Tibial nerve (tissue), 4 donors: ENCODE measurements at places on chromosomes 12 and 14.

DNA sequence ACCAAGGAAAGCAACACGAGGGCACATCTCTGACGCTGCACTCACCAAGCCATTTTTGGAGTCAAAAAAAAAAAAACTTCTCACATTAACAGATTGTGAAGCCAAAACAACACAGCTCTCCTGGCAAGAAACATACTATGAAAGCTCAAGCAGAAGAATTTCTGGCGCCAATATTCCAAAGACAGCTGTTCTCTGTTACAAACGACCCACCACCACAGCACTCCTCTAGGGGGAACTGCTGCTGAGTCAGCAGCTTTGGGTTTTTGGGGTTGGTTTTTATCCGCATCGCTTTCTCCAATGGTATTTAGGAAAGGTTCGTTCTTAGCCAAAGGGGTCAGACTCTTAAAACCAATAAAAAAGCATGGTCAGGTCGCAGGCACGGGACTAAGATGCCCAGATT lies 379.4 kb downstream of the RPS29 start:
- no peak for DNase-seq

DNA sequence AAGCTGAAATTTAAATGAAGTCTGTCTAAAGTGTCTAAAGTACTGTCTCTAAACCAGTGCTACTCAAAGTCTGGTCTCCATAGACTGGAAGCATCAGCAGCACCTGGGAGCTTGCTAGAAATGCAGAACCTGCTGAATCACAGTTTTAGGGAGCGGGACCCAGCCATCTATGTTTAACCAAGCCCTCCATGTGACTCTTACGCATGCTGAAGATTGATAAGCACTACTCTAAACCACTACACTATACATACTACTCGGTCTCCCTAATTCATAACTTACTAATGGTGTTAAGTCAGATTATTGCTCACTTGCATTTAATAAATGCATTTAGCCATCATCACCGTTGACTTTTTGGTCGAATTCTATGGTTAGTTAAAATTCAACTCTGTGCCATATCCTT lies 88.8 kb downstream of the SLC25A21 start:
- no peak for DNase-seq

GRCh38 chr12:124720681-124721500 lies 142.8 kb downstream of the SCARB1 start:
- DNase-seq = no peak

DNA sequence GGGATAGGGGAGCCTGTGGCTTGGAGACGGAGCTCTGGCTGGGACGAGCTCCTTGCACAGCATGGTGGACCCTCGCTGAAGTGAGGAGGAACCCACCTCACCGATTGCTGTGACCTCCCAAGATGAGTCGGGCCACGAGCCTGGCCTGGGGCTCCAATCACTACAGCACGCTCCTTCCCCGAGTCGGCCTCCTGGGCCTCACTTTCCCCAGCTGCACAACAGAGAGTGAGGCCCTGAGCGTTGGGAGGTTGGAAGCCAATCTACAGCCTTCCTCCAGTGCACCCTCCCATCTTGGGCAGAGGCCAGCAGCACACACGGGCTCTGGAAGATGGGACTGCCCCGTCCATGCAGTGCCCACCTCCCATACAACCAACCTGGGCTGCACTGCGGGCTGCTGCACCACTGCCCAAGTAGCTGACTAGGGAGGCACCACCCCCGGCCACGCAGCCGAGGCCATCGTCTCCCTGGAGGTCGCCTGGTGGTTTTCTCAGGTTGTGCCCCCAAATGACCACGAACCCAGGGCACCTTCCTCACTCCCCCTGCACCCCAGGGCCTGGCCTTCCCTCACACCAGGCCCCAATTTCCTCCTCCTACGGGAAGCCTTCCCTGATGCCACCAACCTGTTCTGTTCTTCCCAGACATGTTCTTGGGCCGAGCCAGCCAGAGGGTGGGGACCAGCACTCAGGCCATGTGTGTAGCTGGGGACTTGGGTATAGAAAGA lies 152.3 kb upstream of the C14orf180 start:
- no peak for DNase-seq

GRCh38 chr14:23119363-23120327 lies 590 bp upstream of the CEBPE start:
- DNase-seq = no peak

DNA sequence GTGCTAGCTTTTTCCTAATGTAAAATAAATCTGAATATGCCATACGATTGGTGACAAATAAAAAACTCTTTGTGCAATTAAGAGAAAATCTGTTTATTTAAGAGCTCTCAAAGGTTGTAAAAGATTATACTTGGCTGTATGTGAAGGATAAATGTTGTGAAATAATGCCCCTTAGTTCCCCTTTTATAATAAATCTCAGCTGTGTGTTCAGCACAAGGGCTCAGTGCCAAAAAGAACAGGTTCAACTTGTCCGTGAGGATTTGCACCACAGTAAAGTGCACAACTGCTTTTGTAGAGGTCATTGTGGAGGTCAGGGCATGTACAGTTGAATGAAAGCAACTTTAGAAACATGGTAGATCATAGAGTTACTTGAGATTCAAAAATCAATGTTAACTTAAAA lies 118.6 kb downstream of the TRMT5 start:
- peak; percentile 68 for DNase-seq

- DNase-seq = no peak
Measured at GRCh38 chr14:57060276-57060955, 208.3 kb downstream of the EXOC5 start.

DNA sequence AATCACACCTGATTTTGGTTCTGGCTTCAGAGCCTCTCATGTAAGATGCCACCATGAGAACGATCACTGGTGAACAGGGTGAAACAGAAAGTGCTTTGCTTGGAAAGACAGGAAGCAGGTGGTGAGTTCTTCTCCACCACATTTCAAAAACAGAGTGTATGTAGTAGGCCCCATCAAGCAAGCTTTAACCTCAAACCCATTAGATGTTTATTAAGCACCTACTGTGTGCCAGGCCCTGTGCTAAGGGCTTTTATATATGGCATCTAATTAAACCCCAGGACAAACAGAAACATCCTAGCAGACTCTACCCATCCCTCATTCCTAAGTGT lies 47.8 kb upstream of the MED13L start:
- no peak for DNase-seq

DNA sequence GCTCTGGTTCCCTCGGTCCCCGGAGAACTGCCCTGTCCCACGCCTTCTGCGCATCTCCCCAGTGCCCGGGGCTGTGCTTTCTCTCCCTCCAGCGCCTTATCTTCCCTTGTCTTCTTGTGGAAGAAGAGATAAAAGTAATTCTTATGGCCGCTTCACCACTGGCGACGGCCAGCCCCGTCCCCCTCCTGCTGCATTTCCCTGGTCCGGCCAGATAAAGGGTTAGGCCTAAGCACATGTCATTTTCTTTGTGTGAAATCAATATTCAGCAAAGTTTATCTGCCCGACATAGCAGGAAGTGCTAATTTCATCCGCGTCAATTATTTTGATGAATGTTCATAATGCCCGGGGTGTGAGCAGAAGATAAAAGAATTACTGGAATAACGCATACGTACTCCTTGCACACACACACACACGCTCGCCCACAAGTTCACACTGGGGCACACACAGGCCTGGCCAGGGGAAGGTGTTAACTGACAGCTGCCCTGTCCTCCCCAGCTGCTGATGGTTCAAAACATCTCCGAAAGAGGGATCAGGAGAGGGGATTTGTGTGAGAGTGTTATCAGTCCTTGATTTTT lies 177.7 kb upstream of the LHX5 start:
- DNase-seq = no peak

- no peak for DNase-seq
Measured at GRCh38 chr12:31011746-31012566, 61.7 kb upstream of the DDX11 start.

DNA sequence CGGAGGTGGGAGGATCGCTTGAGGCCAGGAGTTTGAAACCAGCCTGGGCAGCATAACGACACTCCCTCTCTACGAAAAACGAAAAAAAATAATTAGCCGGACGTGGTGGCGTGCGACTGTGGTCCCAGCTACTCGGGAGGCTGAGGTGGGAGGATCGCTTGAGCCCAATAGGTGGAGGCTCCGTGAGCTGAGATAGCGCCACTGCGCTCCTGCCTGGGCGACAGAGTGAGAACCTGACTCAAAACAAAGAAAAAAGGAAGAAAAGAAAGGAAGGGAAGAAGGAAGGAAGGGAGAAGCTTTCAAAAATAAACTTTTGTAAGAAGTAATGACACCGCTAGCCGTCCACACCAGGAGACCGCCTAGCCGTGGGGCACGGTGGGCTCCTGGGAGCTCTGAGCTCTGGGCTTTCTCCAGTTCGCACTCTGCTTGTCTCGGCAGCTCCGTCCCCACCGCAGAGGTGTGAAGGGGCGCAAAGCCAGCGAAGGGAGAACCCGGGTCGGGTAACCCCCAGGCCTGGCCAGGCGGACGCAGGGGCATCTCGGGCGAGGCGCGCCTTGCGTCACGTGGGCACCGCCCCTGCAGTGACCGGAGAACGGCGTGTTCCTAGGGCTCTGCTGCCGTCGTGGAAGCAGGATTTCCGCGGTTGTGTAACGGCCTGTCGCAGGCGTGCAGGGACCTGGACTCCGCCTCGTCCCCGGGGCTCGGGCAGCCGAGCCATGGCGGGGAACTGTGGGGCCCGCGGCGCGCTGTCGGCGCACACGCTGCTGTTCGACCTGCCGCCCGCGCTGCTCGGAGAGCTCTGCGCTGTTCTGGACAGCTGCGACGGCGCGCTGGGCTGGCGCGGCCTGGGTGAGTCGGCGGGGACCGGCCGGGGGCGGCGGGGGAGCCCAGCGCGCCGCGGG lies at the start of gene IRAK3:
IRAK3 (plus strand) TSS at position 631 of the 902 bp plus-strand sequence; CDS start at position 717, 86 bp downstream.
- peak; percentile 80 for DNase-seq

GRCh38 chr14:41350476-41350875 lies 256.2 kb upstream of the LRFN5 start:
- no peak for DNase-seq

GRCh38 chr14:105491366-105491973 lies 424 bp downstream of the TEDC1 start:
- DNase-seq = no peak

GRCh38 chr14:28577711-28578131 lies 188.9 kb upstream of the FOXG1 start:
- no peak for DNase-seq
